ENCODE measurements at places on chromosomes 5 and 9. TPM values are rescaled to one million over a fixed set of nuclear protein-coding genes. Genes with fewer than 3 reads are reported as not detected.

- DNase-seq: peak; percentile 52
- peaks cover 79% of the 10 kb centered on the region for H3K4me1 ChIP-seq
- H3K4me3 ChIP-seq: no peak overlapping the region
- H3K27me3 ChIP-seq: no peaks in the 10 kb centered on the region
- H3K27ac ChIP-seq: peak overlapping the region; percentile 82
Observed at GRCh38 chr9:14272927-14273528, 40.9 kb downstream of the NFIB start.

DNA sequence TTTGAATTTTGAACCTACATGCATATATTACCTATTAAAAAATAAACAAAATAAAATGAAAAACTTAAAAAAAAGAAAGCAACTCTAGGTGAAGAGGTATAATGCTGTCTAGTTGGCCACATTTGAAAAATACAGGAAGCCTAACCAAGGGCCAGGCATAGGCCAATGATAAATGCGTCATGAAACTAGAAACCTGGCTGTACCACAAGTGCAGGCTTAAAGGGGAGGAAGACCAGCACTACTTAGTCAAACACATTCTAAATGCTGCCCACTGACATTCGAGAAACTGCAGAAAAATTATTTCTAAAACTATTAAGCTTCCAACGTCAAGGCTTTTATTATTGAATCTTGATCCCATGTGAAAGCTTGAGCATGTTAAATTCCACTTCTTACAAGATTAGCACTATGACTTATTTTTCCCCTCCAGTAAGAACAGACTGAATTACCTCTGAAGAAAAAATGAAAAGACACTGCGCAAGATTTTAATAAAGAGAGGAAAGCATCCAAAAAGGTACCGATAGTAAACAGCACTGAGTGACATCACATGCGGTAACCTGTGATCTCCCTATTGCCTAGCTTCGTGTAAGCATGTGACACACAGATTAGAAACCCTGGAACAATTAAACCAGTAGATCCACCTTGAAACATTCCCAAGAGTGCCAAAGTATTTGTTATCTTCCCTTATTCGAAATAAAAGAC is 16.2 kb downstream of the CDC14B start:
- DNase-seq: no peak
- peaks cover 2% of the 10 kb centered on the region for H3K27me3 ChIP-seq
- no peak overlapping the region for H3K27ac ChIP-seq
- H3K4me1 ChIP-seq: no peaks in the 10 kb centered on the region
- H3K4me3 ChIP-seq: no peak overlapping the region

NUTM2F gene
- total RNA-seq: not detected

DNA sequence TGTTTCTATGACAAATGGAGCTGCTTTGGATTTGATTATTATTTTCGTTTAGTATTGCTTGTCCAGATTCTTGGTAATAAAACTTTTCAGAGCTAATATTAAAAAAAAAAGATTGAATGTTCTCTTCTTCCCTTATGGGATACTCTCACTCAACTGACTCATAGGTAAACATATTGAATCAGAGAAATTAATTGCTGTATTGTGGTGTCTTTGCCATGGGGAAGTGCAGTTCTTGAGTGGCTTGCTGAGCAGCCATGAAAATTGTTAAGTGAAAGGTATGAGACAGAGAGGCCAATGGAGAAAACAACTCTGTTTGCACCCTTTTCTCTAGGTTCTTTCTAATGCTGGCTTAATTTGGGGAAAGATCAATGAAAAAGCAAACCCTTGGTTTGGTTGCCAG is 149.9 kb upstream of the HMHB1 start:
- no peaks in the 10 kb centered on the region for H3K4me1 ChIP-seq
- H3K36me3 ChIP-seq: no peaks in the 10 kb centered on the region

Data from endothelial cell of umbilical vein (primary cell).